Stimulated activated CD8-positive, alpha-beta memory T cell treated with anti-CD3 and anti-CD28 coated beads, Interleukin-7, amount 100 ng/mL, for 24 hours (primary cell): ENCODE measurements at places on chromosomes 4 and X.

DNA sequence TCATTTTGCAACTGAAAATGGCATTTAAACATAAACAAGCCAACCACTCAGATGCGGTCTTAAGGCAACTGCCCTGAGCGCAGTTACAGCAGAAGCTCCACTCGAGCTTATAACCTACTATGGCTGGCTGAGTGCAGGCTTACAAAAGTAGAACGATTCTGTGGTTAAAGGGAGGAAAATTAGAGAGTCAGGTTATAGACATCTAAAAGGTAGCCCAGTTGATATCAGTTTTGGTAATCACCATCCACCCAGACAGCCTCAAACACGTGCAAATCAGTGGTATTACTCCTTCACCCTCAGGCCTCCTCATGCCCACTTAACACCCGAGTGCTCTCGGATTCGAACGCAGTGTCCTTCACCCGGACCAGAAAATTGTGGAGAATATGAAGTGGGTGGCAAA lies 3.1 kb downstream of the LEF1 start:
- DNase-seq, result no peak

DNA sequence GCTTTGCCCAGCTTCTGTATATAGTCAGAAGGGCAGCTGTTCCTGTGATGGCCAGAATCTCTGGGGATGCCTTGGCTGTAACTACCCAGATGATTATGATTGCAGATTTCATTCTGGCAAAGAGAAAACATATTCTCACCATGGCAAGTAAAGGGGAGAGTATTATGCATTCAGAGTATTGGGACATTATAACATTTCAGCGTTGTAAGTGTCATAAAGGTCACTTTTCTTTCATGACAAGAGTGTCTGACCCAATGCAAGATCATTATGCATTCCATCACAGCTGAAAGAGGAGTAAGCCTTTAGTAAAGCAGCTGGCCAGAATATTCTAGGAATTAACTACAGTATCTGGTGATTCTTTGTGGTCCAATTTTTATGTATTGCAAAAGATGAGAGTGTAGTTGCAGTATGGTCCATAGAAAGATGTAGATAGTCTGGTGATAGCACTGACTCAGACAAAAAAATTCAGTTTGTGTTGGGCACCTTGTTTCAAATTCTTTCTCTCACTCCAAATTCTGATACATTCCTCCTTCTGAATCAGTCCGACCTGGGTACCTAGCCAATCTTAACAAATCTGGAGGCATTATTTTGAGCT lies 2366.3 kb downstream of the PCDH7 start:
- no peak for DNase-seq

GRCh38 chr4:48766131-48766792 lies 13.8 kb downstream of the FRYL start:
- DNase-seq, result no peak

- DNase-seq, result no peak
Measured at GRCh38 chr4:152676052-152676854, 3.5 kb downstream of the TMEM154 start.

GRCh38 chr4:151459375-151459774 lies 50.4 kb downstream of the FHIP1A start:
- no peak for DNase-seq

DNA sequence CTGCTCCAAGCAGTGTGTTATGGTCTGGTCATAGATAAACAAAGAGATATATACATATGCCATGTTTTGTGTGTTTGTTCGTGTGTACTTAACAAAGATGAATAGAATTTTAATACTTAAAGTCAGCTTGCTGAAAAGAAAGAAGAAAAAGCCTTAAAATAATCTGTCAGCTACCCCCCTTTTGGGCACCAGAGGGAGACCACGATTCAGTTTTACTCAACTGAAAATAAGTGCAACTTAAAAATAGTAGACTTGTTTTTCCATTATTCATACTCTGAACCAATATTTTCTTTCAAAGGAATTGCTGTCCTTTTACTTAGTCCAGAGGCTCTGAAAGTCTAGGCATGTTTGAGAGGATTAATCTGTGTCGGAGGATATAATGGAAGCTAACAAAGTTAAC lies 181.7 kb upstream of the AGTR2 start:
- DNase-seq, result no peak

- DNase-seq, result no peak
Measured at GRCh38 chr4:25310803-25311166, 1.8 kb upstream of the ZCCHC4 start.
